NCI-H82 (cell line): ENCODE measurements at places on chromosomes 16 and 17.

- DNase-seq = no peak
These were observed 186.5 kb downstream of the PRKCA start for GRCh38 chr17:66488864-66489263.

DNA sequence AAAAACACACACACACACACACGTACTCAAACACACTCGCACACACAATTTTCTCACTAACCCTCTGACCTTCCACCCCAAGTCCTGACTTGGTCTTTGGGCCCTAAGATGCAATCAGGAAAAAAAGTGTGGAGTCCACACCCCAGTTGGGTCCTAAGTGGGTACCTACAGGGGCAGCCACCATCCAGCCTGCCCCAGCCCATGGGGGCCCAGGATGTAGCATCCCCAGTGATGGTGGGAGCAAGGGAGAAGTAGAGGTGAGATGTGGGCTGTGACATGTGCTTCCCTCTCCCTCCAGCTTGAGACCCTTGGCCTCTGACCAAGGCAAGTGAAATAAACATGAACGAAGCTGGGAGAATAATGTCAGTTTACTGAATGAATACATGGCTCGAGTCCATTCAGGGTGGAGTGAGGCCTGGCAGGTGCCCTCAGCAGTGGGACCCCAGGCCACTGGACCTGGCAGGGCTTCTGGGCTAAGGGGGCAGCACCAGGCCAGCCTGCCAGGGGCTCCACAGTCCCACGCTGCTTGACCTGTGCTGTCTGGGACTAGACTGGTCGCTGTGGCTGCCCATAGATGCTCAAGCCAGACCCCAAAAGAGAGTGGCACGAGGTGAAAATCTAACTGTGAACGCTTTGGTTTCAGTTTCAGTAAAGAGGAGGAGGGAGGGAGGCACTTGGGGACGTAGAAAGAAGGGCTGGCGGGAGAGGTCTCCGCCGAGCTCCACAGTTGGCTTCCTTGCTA is 73.7 kb downstream of the MRC2 start:
- no peak for DNase-seq

DNA sequence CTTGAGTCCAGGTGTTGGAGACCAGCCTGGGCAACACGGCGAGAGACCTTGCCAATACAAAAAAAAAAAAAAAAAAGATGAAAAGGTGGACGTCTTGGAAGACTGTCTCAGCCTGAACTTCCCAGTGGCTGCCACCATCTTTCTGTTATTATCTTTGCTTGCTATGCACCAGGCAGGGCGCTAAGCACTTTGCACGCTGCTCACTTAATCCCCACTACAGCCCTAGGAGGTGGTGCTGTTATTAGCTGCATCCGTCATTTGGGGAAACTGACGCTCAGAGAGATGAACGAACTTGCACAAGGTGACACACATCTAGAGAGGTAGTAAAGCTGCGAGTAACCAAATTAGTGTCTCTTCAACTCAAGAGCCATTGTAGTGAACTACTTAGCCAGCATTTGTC is 708 bp upstream of the CPPED1 start:
- DNase-seq = peak; percentile 25

DNA sequence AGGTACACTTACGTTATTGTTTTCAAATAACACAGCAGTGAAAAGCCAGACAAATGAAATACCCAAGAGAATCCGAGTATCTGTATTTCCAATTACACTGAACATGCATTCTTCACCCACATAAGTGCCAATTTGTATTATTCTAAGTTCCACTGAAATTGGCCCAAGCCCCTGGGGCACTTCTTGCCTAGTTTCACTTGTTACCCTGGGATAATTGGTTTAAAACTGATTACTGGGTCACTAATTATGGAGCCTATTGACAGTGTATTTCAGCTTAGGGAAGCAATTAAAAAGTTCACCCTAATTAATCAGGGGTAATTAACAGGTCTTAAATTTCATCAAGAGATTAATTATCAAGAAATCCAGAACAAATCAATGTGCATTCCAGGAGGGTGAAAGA is 60.5 kb upstream of the HS3ST2 start:
- peak; percentile 53 for DNase-seq

DNA sequence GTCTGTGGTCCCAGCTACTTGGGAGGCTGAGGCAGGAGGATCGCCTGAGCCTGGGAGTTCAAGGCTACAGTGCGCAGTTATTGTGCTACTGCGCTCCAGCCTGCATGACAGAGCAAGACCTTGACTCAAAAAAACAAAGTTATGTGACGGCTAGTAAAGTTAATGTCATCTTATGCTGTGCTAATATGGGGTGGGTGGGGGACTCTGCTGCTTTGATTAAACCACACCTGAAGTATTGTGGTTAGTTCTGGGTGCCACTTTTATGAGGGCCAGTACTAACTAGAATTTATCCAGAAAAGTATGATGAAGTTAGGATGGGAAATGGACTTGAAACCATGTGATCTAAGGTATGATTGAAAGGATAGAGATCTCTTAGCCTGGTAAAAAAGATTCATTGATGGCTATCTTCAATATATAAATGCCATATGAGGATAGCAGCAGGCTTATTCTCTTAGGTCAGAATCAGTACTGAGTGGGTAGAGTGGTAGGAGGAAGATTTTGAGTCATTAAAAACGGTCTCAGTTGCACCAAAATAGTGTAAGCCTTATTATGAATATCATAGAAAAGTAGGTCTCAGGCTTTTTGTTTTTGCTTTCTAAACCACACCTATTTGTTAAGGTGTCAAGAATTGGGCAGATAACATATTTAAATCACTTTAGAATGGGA is 5.6 kb downstream of the WSB1 start:
- DNase-seq = no peak

GRCh38 chr17:37276475-37276874 is 99.3 kb upstream of the C17orf78 start:
- no peak for DNase-seq

GRCh38 chr17:45325810-45326209 is 9.0 kb upstream of the MAP3K14 start:
- no peak for DNase-seq

- DNase-seq = no peak
These were observed 53.6 kb downstream of the RMI2 start for GRCh38 chr16:11398851-11399250.

DNA sequence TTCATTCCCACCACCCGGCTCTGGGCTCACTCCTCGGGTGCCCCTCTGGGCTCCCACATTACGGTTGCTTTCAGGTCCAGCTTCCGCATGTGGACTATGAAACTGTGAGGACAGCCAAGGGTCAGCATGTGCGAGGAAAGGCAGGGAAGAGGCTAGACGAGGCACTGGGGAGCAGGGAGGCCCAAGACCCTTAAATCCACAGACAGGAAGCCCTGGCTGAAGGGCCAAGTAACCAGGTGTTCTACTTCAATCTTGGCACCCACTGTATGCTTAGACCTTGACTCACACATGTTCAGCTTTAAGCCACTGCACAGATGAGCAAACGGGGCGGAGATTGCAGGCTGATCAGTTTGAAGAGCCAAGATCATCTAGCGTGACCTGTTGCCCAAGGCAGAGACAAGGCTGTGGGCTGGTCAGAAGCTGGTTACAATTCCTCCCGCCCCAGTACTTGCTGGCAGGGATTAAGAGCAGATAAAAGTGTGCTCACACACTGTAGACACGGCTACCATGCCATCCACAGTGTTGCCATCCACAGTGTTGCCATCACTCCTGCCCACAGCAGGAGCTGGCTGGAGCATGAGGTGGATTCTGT is at the start of gene CES4A:
Gene CES4A (plus strand): TSS at position 393 of the 592 bp plus-strand sequence. CDS start 184 bp downstream, at position 577.
- peak; percentile 48 for DNase-seq

DNA sequence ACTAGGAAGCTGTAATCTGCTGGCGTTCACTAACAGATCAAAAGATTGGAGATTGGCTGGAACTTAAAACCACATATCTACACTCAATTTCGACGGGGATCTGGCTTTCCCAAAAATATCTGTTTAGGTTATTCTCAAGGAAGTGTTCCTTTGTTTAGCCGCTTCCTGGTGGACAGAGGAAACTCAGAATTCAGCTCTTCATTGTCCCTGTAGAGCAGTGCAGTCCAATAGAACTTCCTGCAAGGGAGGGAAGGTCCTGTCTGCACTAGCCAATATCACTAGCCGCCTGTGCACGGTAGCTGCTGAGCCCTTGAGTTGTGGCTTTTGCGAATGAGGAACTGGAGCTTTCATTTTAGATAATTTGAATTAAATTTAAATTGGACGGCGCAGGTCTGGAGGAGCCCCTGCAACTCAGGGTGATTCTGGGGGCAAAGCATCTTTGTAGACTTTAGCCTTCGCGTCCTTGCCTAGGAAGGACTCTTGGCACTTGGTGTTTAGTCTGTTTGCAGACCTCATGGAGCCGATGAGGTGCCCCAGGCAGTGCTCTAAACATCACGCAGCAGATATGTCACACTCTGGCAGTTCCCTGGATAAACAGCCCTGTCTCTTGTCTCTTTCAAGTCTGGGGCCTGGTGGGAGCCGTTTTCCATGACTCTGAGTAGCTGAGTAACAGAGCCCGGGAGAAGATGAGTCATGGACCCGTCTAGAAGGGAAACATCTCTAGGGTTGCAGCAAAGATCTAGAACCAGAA is 122.2 kb downstream of the CCDC182 start:
- DNase-seq = no peak

DNA sequence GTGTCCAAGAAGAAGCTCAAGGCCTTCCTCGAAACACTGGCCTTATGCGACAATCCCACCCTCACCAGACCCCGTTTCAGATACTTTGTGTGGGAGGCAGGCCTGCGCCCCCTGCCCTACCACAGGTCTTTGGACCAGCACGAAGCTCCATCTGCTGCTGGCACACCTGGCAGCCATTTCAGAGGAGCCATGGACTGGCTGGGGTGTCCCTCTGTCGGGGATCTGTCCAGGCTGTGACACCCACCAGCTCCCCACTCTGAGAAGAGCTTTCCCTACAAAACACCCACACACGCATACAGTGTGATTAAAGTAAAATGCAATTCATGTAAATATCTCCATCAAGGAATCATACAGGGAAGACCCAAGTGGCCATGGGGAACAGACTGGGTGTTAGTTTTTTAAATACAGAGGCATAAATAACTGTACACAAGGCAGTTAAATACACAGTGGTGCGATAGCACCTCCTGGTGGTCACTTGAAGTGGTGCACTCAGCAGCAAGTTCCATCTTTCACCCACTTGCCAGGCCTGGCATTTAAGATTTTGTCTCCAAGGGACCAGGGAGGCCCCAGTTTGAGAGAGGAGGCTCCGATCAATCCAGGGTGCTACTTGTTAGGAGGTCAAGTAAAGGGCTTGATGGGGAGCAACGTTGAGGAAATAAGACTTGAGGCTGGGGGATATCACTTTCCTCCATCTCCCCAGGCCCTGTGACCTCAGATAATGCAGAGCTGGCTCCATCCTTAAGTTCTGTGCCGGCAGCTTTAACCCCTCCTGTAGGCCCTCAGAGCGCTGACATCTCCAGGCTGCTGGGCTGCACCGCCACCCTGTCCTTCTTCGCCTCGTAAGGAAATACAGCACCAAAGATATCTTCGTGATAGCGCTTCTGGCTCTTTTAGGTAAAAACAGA is 43.6 kb downstream of the NOS2 start:
- DNase-seq = peak; percentile 78

GRCh38 chr17:81020767-81021497 is 14.0 kb upstream of the BAIAP2 start:
- DNase-seq = no peak

- no peak for DNase-seq
These were observed 7.3 kb upstream of the DPEP3 start for GRCh38 chr16:67987460-67988160.

DNA sequence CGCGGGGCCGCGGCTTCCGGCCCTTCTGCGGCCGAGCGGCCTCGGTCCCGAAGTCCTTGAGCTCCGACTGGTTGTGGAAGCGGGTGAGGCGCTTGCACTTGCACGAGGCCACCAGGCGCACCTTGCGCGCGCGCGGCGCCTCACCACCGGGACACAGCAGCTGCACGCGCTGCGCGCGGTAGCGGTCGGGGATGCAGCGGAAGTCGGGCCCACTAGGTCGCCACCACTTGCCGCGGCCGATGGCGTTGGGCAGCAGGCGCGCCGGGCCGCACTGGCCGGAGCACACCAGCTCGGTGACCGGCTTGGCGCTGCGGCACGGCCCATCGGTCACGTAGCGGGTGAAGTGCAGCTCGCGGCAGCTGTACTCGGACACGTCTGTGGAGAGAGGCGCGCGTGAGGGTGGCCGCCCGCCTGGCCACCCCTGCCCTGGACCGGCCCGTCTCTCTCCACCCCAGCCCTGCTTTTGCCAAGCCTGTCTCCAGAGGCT is 3.2 kb downstream of the SOST start:
- peak; percentile 28 for DNase-seq

DNA sequence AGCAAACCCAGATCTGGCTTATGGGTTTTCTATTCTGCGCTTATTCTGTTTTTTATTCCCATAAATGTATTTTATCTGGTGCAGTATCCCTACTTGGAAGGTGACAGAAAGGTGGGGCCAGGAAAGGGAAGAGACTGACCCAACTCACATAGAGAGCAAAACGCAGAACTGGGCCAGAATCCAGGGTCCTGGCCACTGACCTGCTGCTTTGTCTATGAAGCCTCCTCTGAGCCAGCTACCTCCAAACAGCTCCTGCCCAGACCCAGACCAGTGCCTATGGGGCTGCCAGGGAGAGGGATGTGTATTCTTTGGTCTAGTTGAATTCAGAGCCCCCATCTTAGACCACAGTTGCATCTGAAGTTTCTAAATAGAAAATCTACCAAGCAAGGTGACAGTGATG is 36.4 kb upstream of the CES5A start:
- DNase-seq = no peak

GRCh38 chr17:16466407-16466806 is 25.6 kb downstream of the LRRC75A start:
- DNase-seq = no peak

DNA sequence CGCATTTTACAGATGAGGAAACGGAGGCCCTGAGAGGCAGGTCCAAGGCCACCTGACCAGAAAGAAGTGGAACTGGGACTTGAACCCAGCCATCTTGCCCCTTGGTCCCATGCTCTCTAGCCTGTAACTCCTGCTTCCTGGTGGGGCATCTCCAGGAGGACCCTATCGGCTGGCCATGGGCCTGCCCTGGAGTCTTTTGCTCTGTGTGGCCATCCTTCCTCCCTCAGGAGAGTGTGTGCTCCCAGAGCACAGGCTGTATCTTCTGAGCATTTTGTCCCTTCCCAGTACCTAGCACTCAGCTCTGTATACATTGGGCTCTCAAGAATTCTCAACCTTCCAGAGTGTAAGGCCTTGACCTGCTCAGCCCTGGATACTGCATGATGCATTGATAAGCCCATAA is 28.4 kb upstream of the STH start:
- no peak for DNase-seq

DNA sequence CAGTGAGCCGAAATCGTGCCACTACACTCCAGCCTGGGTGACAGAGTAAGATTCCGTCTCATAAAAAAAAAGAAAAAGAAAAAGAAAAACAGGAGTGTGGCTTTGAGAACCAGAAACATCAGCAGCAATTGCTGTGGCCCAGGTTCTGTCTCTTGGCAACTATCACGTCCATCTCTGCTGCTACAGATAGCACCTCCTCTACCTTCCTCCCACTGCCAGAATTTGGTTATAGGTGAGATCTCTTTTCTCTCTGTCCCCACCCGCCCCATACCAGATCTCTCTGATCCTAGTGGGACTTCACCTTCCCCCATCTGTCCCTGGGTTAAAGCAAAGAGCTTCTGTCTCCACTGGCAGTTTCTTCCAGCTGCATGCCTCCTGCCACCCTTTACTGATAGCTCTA is 3.1 kb downstream of the TLCD2 start:
- DNase-seq = no peak

- no peak for DNase-seq
These were observed 9.3 kb upstream of the RNF135 start for GRCh38 chr17:30961209-30962188.

- no peak for DNase-seq
These were observed 109.1 kb downstream of the GAS7 start for GRCh38 chr17:10089196-10089804.

GRCh38 chr17:21258593-21258992 is 5.4 kb upstream of the NATD1 start:
- no peak for DNase-seq

GRCh38 chr17:20008242-20009051 is 712 bp upstream of the SPECC1 start:
- peak; percentile 58 for DNase-seq
